ENCODE measurements at places on chromosomes 3 and 15. TPM values are rescaled to one million over a fixed set of nuclear protein-coding genes. Genes with fewer than 3 reads are reported as not detected.

CORO2B gene
- total RNA-seq = 2.9 TPM

PGBD4 gene
- 1.1 TPM for total RNA-seq

DNA sequence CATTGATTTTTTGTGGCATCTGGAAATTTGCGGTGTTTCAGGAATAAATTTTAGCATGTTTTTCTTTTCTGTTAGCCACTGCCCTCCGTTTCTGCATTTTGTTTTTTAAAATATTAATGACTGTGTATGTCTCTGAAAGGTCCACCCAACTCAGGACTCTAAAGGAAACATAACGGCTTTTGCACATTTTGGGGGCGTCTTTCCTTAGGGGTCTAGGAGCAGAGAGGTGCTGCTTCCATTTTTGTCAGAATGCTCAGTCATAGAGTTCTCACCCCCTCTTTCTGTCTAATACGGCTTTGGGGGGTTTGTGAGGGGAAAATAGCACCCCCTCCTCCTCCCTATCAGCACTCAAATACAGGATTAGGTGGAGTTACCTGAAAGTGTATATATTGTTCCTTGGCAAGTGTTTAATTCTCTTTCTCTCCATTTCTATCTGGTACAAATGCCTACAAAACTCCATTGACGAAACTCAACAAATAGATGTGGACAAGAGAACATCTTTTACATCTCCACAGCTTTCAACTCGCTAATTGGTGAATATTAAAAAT is 219.4 kb downstream of the MEIS2 start:
- DNase-seq = no peak

CCR2 gene
- not detected for total RNA-seq

DNA sequence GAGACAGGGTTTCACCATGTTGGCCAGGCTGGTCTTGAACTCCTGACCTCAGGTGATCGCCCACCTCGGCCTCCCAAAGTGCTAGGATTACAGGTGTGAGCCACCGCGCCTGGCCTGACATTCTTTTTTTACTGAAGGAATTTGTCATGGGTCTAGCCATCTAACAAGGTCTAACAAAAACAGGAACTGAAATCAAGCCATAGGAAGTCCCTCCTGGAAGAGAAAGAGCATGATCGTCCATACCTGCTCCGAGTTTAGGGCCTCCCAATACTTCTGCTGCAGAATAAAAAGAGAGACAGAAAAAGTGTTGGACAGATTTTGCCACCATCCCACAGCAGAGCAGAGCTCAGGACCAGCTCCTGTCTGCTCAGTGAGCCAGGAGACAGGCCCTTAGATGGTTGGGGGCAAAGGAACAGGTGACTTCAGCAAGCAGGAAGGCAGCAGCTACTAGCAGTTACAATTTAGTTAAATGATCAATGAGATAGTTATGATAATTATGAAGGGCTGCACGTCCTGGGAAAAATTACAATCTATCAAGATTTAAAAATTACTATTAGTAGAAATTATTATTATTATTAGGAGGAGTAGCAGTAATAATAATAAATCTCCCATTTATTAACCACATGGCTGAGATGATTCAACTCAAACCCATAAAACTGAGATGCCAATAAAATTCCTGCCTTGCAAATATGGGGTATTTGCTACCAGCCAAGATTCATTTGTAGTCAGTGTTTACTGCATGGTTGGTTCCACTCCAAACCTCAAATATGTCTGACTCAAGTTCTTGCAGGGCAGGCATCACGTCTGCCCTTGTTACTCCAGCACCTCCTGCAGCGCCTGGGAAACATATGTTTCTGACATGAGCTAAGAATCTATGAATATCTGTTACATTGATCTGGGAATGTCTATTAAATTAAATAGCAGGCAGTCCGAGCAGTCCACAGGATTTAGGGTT is 40.1 kb downstream of the TMEM44 start:
- DNase-seq = peak; percentile 62

GRCh38 chr3:57559526-57559925 is 3.5 kb downstream of the PDE12 start:
- no peak for DNase-seq

ACKR2 gene
- total RNA-seq = not detected

DNA sequence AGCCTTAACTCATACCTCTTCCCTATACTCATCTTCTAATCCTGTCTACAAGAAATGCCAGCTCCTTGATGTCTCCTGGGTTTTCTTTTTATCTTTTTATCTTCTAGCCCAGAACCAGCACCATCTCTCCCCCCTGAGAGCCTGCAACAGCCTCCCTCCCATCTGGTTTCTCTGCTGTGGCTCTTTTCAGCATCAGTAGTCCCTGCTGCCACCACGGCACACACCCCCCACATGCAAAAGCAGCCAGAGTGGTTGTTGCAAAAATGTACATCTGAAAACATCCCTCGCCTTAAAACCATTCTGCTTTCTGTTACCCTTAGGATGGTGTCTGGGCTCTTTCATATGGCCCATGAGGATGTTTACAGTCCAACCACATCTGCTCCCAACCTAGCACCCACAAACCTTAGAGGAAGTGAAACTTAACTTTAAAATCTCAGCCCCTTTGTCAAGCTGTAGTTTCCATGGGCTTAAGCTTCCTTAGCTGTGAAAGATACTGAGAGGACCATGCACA is 775 bp downstream of the TTC21A start:
- no peak for DNase-seq

SST gene
- not detected for total RNA-seq

GALK2 gene
- total RNA-seq = 31.3 TPM

DNA sequence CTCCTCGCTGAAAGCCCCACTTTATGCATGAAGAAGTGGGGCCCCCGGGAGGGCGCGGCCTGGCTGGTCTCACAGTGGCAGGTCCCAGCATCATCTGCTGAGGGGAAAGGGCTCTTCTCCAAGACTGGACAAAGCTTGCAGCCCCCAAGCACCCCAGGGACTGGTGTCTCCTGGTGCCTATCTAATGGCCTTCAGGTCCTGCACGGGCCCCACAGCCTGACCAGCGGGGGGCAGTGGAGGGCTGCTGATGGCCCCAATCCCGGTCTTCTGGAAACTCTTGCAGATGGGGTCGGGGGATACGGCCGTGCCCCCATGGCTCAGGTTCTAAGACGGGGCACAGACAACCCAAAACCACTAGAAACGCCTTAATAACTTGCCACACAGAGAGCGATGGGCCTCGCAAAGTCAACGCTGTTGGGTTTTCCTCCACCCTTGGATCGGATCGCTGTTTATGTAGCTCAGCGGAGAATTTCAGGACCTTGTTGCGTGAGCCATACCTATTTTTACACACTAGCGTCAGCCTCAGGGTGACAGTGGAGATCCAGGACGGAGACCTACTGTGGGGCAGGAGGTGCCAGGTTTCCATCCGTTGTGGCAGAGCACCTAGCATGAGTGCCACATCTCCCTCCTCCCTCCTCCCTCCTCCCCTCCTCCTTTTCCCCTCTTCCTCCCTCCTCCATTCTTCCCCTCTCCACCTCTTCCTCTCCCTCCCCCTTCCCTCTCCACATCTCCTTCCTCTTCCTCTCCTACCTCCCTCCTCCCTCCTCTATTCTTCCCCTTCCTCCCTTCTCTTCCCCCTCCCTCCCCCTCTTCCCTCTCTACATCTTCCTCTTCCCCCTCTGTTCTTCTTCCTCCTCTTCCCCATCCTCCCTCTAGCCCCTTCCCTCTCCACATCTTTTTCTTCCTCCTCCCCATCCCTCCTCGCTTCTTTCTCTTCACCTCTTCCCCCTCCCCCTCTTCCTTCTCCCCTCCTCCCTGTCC is 79.3 kb upstream of the ALDH1L1 start:
- DNase-seq = peak; percentile 54

ZBTB20 gene
- total RNA-seq = 20.5 TPM

Data from endothelial cell of umbilical vein (primary cell).